ENCODE measurements at places on chromosomes 2 and 18. TPM values are rescaled to one million over a fixed set of nuclear protein-coding genes. Genes with fewer than 3 reads are reported as not detected.

Gene CD28
- not detected for total RNA-seq

Gene MYOM1
- total RNA-seq = 0.38 TPM

Gene TMEM200C
- total RNA-seq = under 0.01 TPM

Gene KHK
- total RNA-seq = 0.77 TPM

Gene XDH
- total RNA-seq = 6.1 TPM

Gene GLS
- total RNA-seq = 95.9 TPM

Gene PROM2
- total RNA-seq = 41.6 TPM

Gene MOGAT1
- not detected for total RNA-seq

Gene FRZB
- total RNA-seq = 0.38 TPM

Gene DSG1
- total RNA-seq = 0.64 TPM

Gene DAW1
- total RNA-seq = 0.26 TPM

Gene NEU4
- total RNA-seq = not detected

Gene ANKRD44
- 0.90 TPM for total RNA-seq

Gene RIT2
- total RNA-seq = not detected

Gene SAG
- not detected for total RNA-seq

Gene ABCG8
- total RNA-seq = under 0.01 TPM

Gene POTEJ
- not detected for total RNA-seq

Gene KATNAL2
- total RNA-seq = under 0.01 TPM

Gene SPR
- 12.2 TPM for total RNA-seq

Gene CKAP2L
- total RNA-seq = 0.26 TPM

Gene FBXO11
- 39.8 TPM for total RNA-seq

Gene PLCD4
- total RNA-seq = 1.2 TPM

Gene CCDC141
- total RNA-seq = not detected

Gene NT5DC4
- not detected for total RNA-seq

Gene ZBTB7C
- under 0.01 TPM for total RNA-seq

Gene HOXD9
- total RNA-seq = not detected

Gene MC4R
- total RNA-seq = under 0.01 TPM

Gene LBX2
- 0.77 TPM for total RNA-seq

Gene SERPINB5
- 513 TPM for total RNA-seq

Gene CAVIN2
- total RNA-seq = 2.8 TPM
